ENCODE measurements at places on chromosomes 7 and 10.

- DNase-seq = no peak
These were observed 8.2 kb downstream of the YME1L1 start for GRCh38 chr10:27145937-27146336.

- no peak for DNase-seq
These were observed 66.9 kb downstream of the GALNT17 start for GRCh38 chr7:71198887-71199286.

DNA sequence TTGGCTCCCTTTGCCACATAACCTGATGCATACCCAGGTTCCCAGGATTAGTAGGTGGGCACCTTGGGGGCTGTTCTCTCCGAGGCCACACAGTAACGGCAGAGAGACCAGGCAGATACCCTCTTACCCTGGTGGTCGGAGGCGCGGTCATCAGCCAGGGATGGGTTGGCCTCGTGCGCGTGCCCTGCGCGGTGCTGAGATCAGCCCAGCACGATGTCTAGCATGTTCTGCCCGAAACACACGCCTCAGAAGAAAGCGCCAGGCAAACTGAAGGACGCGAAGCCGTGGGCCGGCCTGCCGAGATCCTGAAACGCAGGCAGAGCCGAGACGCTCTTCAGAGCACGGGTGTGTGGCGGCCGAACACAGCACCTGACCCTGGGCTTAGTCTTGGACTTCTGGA is 34.7 kb upstream of the CFAP46 start:
- peak; percentile 46 for DNase-seq

GRCh38 chr10:17548162-17548561 is 69.0 kb downstream of the HACD1 start:
- DNase-seq = no peak

- peak; percentile 19 for DNase-seq
These were observed 290.8 kb downstream of the NXPH1 start for GRCh38 chr7:8724080-8724718.

- no peak for DNase-seq
These were observed 86.6 kb upstream of the CYTH3 start for GRCh38 chr7:6359021-6359420.

DNA sequence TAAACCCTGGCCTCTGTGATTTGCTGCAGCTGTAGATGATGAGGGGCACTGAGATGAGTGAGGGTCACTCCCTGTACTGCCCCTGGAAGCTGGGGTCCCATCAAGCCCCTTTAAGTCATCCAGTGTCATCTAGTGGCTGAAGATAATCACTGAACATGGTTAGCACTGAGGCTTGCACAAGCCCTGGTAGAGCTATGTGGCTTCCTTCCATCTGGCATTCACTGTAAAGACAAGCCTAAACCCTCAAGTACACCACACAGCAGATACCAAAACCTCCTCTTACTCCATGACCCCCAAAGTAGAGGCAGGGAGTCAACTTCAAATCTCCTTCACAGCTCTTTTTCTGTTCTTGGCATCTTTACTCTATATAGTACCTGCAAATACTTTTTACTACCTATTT is 72.7 kb upstream of the MRLN start:
- no peak for DNase-seq

DNA sequence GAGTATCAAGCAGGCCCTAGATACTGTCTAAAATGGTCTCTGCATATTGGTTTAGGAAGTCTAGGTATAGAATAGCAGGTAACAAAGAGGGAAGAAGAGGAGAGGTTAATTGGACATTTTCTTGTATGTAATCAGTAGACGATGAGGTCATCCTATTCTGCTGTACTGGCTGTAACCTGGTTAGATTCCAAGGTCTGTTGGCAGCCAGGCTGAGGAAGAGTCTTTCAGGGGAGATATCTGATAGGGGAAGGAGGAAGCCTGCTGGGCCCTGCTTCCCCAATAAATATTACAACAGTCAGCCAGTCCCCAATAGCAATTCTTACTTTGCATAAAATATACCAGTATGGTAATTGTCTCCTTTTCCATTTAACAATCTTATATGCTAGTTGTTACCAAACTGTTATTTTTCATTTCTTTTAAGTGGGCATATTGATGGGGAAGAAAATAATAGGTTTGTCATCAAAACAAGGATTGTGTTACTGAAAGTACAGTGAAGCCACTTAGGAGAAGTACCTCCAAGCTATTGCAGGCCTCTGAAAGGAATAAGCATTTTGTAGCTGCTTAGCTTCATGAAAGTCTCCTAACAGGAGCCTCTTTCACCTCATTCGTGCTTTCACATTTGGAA is 186.4 kb downstream of the LRRC4 start:
- no peak for DNase-seq

GRCh38 chr7:815284-816216 is 16.7 kb upstream of the SUN1 start:
- DNase-seq = peak; percentile 47

DNA sequence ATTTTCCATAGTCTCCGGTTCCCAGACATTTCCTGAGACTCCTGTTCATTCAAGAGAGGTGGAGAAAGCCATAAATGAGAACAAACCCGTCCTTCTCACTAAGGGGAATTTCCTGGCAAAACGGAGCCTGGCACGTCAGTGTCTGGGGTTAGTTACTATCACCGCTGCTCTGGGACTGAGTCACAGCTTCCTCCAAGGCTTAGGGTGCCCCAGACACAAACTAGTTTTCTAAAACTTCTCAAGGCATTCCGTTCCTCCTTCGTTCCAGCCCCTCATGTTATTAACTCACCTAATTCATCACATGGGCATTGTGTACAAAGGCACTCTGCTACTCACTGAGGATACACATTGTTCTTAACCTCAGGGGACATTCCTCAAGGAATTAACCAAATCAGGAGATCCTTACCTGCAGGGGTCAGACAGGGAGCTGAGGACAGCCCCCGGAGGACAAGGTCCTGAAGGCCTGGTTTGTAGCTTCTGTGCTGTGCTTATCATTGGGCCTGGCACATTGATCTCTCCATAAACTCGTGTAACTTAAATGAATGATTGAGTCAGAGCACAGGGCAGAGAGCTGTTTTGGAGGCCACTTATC is 103.0 kb upstream of the KLF6 start:
- DNase-seq = no peak

DNA sequence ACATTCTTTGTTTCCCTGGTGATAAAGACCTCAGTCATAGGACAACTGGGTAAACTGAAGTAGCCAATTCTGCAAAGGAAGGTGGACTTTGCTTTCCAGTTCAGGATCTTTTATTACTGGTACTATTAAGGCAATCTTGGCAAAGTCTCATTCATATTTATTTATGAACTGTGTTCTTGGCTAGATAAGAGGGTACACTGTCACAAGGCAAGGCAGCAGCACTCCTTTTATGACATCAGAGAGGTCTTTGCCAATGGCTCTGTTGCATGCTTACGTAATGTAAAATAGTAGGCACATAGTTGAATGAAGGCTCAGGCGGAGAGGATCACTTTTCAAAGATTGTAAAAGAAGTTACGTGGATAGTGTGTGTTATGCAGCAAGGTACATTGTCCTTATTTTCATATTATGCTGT is 63.7 kb upstream of the PDK4 start:
- DNase-seq = no peak

- DNase-seq = no peak
These were observed 36.5 kb downstream of the CPXM2 start for GRCh38 chr10:123855008-123855684.

- no peak for DNase-seq
These were observed 211.3 kb downstream of the SKIDA1 start for GRCh38 chr10:21314111-21314626.

DNA sequence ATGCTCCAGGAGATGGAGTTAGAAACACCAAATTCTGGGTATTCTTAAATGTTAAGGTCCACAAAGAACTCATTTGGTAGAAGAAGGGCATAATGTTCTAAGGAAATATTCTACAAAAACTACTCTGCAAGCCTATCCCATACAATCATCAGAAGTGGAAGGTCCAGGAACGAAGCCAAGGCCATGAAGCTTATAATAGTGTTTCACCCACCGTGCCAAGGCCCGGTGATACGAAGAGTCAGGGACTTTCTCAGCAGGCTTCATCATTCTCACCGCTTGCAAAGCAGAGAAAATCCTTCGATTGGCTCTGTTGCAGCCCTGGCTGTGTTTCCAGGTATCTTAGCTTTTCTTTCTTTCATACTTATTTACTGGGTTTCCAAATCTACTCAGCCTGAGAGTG is 351.9 kb upstream of the CELF2 start:
- DNase-seq = no peak

DNA sequence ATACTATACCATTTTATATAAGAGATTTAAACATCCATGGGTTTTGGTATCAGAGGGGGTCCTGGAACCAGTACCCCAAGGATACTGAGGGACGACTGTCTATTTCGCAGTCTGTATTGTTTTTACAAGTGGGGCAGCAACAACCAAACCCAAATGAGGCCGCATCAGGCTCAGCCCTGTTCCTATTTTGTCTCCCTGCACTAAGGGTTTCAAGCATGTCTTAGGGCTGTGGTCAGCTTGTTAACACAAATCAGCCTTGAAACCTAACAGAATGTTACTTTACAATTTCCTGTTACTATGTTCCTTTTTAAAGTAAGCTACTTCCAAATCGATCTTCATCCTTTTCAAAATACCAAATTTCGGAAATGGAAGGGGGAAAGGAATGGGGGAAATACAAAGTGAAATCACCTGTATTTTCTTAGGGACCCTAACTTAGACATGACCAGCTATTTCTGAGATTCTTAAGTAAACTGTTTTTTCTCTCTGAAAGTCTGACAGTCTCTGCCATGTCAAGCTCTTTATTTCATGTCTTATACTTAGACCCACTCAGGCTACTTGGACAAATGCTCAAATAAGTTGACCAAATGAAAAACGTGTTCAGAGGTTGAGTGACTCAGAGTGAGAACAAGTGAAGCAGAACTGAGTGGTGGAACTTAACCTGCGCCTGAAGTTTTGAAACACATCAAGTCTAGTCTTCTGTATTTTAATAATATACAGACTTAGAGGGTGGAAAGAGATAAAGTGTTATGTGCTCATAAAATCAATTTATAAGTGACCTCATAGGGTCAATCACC is 75.8 kb downstream of the C1GALT1 start:
- no peak for DNase-seq

GRCh38 chr7:141497391-141497790 is 53.8 kb upstream of the AGK start:
- DNase-seq = no peak

- DNase-seq = no peak
These were observed 10.5 kb upstream of the TTYH3 start for GRCh38 chr7:2621061-2621828.

GRCh38 chr7:117621075-117621618 is 141.3 kb downstream of the CFTR start:
- no peak for DNase-seq

DNA sequence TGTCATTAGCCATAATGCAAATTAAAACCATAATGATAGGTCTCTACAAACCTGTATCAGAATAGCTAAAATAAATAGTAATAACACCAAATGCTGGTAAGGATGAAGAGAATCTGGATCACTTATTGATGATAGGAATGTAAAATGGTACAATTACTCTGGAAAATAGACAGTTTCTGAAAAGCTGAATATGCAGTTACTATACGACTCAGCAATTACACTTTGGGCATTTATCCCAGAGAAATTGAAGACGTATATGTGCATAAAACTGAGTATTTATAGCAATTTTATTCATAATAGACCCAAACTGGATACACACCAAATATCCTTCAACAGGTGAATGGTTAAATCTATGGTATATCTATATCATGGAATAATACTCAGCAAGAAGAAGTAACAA is 7.9 kb downstream of the RPA3 start:
- DNase-seq = no peak

DNA sequence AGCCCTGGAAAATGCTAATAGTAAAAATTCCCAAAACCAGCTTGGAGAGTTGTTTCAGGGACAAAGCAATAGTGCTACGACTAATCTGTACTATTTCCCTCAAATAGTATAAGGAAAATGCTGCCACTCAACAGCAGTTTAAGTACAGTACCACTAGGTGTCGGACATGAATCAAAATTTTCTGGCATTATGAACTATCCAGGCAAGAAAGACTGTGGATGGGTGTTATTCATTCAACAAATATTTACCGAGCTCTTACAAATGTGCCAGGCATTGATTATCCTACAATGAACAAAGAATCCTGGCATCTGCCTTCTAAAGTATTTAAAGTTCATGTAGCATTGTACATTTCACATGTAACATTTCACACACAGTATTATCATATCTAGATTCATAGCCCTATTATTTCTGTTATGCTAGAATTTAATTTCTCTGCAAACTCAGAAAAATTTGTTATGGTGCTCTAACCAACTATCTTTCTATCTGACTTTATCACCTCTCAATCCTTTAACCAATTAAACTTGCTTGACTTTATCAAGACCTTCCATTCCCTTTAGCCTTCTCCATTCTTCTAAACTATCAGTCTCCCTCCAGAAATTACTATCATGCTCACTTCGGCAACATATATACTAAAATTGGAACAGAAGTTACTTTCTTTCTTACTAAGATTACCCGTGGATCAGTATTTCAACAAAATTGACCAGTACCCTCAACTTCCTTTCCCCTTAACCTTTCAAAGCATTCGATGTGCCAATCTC is 80.6 kb downstream of the ARHGAP21 start:
- no peak for DNase-seq

DNA sequence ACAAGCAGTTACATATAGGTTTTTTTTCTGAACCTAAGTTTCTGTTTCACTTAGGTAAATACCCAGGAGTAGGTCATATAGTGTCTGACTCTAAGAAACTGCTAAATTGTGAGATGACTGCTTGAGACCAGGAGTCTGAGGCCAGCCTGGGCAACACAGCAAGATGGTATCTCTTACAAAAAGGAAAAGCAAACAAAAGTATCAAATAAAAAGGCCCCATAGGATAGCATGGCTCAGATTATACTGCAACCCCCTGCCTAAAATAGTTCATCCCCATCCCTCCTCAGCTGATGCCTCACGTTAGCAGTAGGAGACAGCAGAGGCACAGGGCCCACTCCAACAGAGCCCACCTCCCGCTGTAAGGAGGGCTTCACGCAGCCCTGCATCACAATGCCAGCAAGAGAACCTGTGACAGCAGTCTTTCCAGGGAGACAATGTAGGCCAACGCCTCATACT is 90.3 kb downstream of the SRPK2 start:
- DNase-seq = no peak

- DNase-seq = no peak
These were observed 9.4 kb downstream of the BLNK start for GRCh38 chr10:96261930-96262329.

- DNase-seq = no peak
These were observed 118.7 kb downstream of the PARD3 start for GRCh38 chr10:34696423-34696822.

DNA sequence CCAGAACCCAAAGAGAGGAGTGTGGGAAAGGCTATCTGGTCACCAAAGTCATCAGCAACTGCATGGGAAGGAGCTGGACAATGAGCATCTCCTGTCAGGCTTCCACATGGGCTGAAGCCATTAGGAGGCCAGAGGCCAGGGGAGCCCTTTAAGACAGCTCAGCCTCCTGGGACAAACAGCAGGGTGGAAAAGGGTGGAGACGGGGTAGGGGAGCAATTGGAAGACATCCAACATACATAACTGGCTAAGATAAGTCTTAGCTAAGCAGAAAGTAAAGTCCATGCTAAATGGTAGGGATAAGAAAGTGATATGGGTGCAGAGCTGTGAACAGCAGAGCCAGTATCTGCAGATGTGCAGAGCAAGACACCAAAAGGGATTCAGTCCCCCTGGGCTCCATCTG is 1.5 kb upstream of the OAT start:
- no peak for DNase-seq

- DNase-seq = no peak
These were observed 483.0 kb upstream of the PFKP start for GRCh38 chr10:2584385-2584784.

GRCh38 chr7:7099584-7100014 is 82.7 kb upstream of the C1GALT1 start:
- DNase-seq = no peak

- DNase-seq = no peak
These were observed 182.1 kb upstream of the CDC14C start for GRCh38 chr7:48742079-48742798.

GRCh38 chr10:90775351-90776028 is 82.3 kb downstream of the HTR7 start:
- no peak for DNase-seq
